ENCODE measurements at places on chromosomes 6 and 20. TPM values are rescaled to one million over a fixed set of nuclear protein-coding genes. Genes with fewer than 3 reads are reported as not detected.

RMND1 gene
- 28.6 TPM for total RNA-seq

B3GAT2 gene
- 1.7 TPM for total RNA-seq

TREM2 gene
- total RNA-seq = not detected

TAAR8 gene
- total RNA-seq = not detected

RIPPLY2 gene
- 1.6 TPM for total RNA-seq

GINS1 gene
- 13.7 TPM for total RNA-seq

GSTA3 gene
- not detected for total RNA-seq

DSP gene
- total RNA-seq = 210 TPM

SCUBE3 gene
- total RNA-seq = 14.7 TPM

PTCHD4 gene
- total RNA-seq = 3.4 TPM

GSTA1 gene
- total RNA-seq = 175 TPM

VPS16 gene
- 31.8 TPM for total RNA-seq

GCNT2 gene
- 21.2 TPM for total RNA-seq

ZBTB12 gene
- total RNA-seq = 8.2 TPM

SNAP25 gene
- 12.5 TPM for total RNA-seq

FAM217A gene
- total RNA-seq = not detected

FRK gene
- total RNA-seq = 6.2 TPM

KCNK16 gene
- total RNA-seq = 41.1 TPM

PTCRA gene
- not detected for total RNA-seq

C20orf144 gene
- total RNA-seq = 0.29 TPM

OTOR gene
- total RNA-seq = not detected

IMPG1 gene
- not detected for total RNA-seq

TPX2 gene
- total RNA-seq = 45.0 TPM

TNNC2 gene
- not detected for total RNA-seq

DLL1 gene
- total RNA-seq = 11.7 TPM

GHRH gene
- 3.9 TPM for total RNA-seq

DEFB132 gene
- not detected for total RNA-seq

PSMF1 gene
- 142 TPM for total RNA-seq

ADAM33 gene
- 8.2 TPM for total RNA-seq

SIRPB1 gene
- total RNA-seq = 0.95 TPM

KCNQ5 gene
- total RNA-seq = 1.7 TPM

RBPJL gene
- not detected for total RNA-seq

PXMP4 gene
- total RNA-seq = 12.2 TPM

MYLK4 gene
- 0.65 TPM for total RNA-seq

RING1 gene
- 60.4 TPM for total RNA-seq

RGS17 gene
- total RNA-seq = 3.7 TPM

THBS2 gene
- 4.2 TPM for total RNA-seq

KCNK15 gene
- total RNA-seq = 0.36 TPM

IRF4 gene
- not detected for total RNA-seq

TFAP2A gene
- 143 TPM for total RNA-seq

HLA-DRB5 gene
- 22.1 TPM for total RNA-seq

TPD52L1 gene
- total RNA-seq = 142 TPM

RAET1E gene
- not detected for total RNA-seq

DNAH8 gene
- 0.05 TPM for total RNA-seq

LIME1 gene
- total RNA-seq = 6.3 TPM

TEAD3 gene
- 109 TPM for total RNA-seq

SLC17A9 gene
- 3.9 TPM for total RNA-seq

All from type B pancreatic cell (in vitro differentiated cells).